ENCODE measurements at places on chromosomes 7 and 10.

DNA sequence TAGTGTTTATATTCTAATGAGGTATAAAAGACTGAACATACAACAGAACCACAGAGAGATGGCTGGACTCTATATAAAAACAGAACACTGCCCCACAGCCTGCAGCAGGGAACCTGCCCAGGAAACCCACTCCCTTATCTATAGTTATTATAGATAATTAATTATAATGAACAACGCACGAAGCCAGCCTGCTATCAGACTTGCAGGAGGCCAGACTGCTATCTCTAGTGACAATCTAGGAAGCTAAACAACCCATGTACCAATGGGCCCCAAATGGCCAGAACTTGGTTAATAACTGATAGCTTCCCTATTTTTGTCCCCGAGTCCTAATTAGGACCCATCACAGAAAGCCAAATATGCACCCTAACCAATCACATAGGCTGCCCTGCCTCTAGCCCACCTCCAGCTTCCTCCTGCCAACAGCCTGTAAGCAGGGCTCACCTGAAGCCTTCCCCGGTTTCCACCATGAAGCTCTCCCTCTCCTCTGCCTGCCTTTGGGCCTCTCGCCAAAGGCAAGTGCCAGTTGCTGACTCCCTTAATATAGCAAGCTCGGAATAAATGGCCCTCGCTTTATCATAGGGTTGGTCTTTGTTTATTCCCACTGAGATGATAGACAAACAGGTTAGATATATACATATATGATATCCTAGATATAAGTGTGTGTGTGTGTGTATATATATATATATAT is 74.5 kb downstream of the SYPL1 start:
- H3K4me1 ChIP-seq = peaks cover 20% of the 10 kb centered on the region
- H3K36me3 ChIP-seq = no peaks in the 10 kb centered on the region
- DNase-seq = no peak
- no peak overlapping the region for H3K4me3 ChIP-seq
- no peak overlapping the region for H3K27ac ChIP-seq
- H3K27me3 ChIP-seq = no peaks in the 10 kb centered on the region

GRCh38 chr7:22452142-22452959 is 47.6 kb downstream of the STEAP1B start:
- no peak overlapping the region for H3K4me3 ChIP-seq
- peaks cover 4% of the 10 kb centered on the region for H3K4me1 ChIP-seq
- H3K36me3 ChIP-seq = no peaks in the 10 kb centered on the region
- DNase-seq = peak; percentile 63

DNA sequence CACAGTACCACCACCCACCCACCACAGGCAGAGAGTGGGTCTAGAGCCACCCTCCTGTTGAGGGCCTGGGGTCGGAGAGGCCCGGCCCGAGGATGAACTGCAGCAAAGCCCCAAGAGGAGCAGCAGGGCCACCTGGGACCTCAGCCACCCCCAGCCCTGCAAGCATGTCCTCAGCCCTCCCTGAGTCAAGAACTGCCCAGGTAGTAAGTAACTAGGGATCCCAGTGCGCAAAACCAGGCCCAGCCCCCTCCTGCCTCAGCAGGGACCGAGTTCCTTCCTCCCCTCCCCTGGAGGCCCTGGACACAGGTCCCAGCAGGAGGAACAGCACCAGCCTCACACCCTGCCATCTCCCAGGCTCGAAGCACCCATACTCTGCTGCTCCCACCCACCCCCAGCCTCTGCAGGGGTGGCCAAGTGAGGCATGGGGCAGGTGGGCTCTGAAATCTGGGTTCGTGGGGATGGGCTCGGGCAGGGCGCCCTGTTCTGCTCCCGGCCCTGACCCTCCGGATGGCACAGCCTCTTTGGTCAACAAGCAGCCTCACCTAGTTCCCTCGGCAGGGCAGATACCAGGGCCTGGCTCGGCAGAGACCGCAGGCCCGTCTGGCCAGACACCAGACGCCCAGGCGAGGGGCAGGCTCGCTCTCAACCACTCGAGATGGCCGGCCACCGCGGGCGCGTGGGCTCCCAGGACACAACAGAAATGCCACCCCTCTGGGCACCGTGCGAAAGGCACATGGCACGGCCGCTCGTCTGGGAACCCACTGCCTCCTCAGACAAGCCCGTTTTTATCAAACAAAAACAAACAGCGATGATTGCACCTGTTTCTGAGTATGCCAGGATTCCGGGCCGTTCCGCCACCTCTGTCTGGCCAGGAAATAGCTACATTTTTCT is 15.2 kb downstream of the PDGFA start:
- no peak overlapping the region for H3K27ac ChIP-seq
- no peak for DNase-seq

DNA sequence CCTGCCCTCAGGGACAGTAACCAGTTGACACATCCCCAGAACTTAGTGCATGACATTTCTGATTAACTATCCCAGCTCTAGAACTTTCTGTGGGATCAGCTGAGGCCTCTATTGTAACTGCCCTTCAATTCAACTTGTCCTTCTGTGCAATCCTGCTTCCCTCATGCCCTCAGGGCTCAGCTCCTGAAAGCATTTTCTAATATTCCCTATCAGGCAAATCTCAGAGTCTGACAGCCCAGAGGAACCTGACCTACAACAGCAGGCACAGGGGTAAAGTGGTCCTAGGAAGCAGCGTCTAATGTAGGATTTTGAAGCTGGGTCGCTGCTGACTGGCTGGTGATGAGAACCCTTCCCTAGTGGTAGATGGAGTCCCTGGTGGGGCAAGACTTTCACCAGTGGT is 13.6 kb upstream of the STN1 start:
- no peaks in the 10 kb centered on the region for H3K27me3 ChIP-seq
- no peak overlapping the region for H3K27ac ChIP-seq
- H3K4me3 ChIP-seq = no peak overlapping the region
- no peak for DNase-seq
- H3K36me3 ChIP-seq = no peaks in the 10 kb centered on the region

Data from activated CD4-positive, alpha-beta memory T cell treated with anti-CD3 and anti-CD28 coated beads for 36 hours (primary cell).